ENCODE measurements at places on chromosomes 3 and 15. TPM values are rescaled to one million over a fixed set of nuclear protein-coding genes. Genes with fewer than 3 reads are reported as not detected.

Gene RAB6B
- total RNA-seq = 2.2 TPM

Gene ANKRD34C
- total RNA-seq = not detected

Gene AADACL2
- total RNA-seq = not detected

Gene COLQ
- total RNA-seq = 0.24 TPM

Gene GYG1
- 30.0 TPM for total RNA-seq

Gene PARP15
- not detected for total RNA-seq

Gene XRN1
- total RNA-seq = 3.2 TPM

Gene LRRC31
- not detected for total RNA-seq

Gene KY
- 0.07 TPM for total RNA-seq

Gene GP5
- 0.02 TPM for total RNA-seq

Gene OR5H2
- total RNA-seq = not detected

Gene DAPK2
- 3.5 TPM for total RNA-seq

Gene CIB2
- 27.9 TPM for total RNA-seq
